HFF-Myc (cell line): ENCODE measurements at places on chromosomes 1 and 21.

- DNase-seq, result no peak
Measured at GRCh38 chr1:223364685-223365382, 858 bp upstream of the SUSD4 start.

DNA sequence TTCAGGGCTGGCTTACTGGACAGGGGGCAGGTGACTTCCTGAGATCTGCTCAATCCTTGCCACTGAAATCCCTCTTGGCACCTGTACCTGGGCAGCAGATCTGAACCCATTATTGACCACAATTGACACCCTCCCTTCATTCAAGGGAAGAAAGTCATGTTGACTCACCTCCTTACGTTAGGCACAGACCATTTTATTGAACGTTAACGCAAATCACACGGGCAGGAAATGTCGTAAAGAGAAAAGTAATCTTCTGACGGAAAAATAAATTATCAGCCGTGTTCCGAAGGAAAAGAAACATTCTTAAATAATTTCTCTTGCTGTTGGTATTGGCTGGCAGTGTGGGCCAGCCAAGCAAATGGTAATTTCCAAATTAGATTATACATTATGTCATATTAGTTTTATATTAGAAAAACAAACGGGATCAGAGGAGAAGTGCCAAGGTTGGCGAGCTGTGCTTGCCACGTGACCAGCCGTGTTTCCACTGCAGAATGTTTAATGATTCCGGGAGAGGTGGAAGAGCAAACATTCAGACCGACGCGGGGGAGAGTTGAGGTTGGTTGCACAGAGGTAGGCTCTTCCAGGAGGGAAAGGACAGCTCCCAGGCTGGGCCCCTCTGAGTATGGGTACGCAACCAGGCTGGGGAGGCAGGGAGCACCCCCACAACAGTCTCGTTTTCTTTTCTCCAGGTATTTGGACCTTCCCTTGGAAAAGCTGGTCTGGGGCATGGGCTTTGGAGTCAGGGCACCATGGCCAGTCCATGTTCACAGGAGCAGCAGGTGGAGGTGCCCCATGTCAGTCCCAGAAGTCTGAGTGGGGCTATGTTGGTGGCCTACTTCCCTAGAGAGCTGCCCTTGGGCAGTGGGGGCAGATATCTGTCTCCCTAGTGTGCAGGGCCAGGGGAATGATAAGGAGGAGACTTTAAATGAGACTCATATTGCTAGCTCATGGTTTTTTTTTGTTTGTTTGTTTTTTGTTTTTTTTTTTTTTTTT is 121.1 kb downstream of the FOXD2 start:
- no peak for DNase-seq

GRCh38 chr1:205594846-205595245 is 37.0 kb downstream of the ELK4 start:
- DNase-seq, result no peak

- no peak for DNase-seq
Measured at GRCh38 chr1:176733661-176734060, 270.7 kb downstream of the PAPPA2 start.

- DNase-seq, result no peak
Measured at GRCh38 chr1:193697776-193698175, 511.4 kb upstream of the B3GALT2 start.

- no peak for DNase-seq
Measured at GRCh38 chr1:236113324-236114032, 28.9 kb upstream of the GPR137B start.

DNA sequence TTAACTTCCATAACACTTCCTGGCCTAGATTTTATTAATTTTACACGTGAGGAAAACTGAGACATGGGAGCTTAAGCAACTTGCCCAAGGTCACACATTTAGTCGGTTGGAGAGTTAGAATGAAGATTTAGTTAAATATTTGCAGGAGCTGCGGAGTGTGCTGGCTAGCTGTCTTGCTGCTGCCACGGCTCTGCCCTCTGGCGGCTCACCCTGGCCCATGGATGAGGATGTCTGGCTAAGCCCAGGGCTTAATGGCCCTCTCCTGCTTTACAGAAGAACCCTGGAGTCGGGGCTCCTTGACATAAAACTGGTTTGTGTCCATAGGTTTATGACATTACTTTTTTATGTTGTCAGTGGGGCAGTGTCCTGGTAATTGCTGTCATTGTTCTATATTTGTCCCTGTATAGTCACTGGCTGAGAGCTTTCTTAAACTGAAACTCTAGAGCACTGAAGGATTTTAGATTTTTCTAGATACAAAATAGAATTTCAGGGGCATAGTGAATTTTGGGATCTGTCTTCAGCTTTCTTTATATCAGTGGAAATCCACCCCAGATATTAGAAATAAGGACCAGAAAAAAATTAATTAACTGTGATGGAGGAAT is 88.9 kb upstream of the WLS start:
- no peak for DNase-seq

DNA sequence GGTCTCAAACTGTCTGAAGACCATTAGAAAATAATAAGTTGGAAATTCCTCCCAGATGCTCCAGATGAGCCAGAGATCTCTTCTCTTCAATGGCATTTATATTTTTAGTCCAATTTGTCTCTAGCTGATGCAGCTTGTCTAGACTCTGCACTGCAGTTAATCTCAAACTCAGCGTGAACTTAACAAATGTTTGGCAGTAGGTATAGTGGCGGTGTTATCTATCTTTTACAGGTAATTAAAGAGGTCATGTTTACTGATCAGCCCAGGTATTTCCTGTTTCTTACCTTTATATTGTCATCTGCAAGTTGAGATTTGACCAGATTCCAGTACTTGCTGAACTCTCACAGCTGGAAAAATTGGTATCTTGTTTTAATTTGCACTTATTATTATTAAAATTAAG is 1024.5 kb upstream of the ADGRL2 start:
- no peak for DNase-seq

GRCh38 chr1:90838720-90839119 is 121.6 kb upstream of the BARHL2 start:
- no peak for DNase-seq

DNA sequence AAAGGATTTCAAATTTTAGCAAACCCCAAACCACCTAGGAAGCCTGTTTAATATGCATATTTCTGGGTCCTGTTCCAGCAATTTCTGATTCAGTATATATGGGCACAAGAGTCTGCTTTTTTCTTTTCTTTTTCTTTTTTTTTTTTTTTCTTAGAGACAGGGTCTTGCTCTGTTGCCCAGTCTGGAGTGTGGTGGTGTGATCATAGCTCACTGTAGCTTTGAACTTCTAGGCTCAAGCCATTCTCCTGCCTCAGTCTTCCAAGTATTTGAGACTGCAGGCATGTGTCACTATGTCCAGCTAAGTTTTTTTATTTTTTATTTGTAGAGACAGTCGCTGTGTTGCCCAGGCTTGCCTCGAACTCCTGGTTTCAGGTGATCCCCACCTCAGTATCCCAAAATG is 34.8 kb downstream of the CCDC18 start:
- DNase-seq, result no peak

DNA sequence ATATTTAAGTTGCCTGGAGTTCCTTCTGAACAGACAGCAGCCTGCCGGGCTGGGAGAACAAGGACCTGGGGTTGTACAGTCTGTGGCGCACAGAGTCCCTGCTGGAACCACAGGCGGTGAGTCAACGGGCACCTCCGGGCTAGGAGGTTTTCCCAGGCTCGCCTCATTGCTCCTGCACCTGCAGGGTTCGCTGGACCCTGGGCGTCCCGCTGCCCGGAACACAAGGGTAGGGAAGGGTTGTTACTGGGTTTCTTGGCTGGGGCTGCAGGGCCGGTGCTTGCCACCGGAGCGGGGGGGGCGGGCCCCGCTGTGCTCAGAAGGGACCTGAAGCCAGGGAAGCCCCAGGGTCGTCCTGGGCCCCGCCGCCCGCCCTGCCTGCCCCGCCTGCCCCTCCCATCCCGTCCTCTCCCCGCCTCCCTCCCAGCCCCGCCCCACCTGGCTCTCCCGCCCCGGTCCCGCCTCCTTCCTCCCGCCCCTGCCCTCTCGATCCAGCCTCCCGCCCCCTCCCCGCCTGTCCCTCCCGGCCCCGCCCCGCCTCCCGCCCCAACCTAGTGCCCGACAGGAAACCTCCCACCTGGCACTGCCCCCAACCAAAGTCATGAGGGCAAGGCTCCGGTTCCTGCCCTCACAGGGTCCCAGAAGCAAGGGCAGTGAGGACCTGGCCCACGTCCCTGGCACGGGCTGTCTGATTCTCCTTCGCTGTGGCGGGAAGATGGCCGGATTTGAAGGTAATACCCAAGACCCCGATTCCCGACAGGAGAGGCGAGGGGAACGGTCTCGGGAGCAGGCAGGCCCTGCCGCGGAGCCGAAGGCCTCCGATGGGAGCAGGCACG is 6.8 kb downstream of the JMJD4 start:
- DNase-seq, result peak; percentile 24

DNA sequence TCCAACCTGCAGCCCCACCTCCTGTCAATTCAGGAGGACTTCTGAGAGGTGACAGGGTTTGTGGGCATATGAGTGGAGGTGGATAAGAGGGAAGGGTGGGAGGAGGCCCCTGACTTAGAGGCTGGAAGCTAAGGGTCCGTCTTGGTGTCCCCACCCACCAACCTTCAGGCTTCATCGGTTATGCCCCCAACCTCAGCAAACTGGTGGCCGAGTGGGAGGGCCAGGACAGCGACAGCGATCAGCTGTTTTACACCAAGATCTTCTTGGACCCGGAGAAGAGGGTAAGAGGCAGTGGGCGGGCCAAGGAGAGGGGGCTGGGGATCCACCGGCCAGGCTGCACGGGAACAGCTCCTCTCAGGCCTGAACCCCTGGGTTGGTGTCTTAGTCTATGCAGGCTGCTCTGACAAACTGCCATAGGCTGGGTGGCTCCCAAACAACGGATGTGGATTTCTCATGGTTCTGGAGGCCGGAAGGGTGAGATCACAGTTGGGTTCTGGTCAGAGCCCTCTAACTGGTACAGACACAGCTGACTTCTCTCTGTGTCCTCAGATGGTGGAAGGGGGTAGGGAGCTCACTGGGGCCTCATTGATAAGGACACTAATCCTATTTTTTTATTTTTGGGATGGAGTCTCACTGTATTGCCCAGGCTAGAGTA is 18.1 kb downstream of the PLOD1 start:
- no peak for DNase-seq

DNA sequence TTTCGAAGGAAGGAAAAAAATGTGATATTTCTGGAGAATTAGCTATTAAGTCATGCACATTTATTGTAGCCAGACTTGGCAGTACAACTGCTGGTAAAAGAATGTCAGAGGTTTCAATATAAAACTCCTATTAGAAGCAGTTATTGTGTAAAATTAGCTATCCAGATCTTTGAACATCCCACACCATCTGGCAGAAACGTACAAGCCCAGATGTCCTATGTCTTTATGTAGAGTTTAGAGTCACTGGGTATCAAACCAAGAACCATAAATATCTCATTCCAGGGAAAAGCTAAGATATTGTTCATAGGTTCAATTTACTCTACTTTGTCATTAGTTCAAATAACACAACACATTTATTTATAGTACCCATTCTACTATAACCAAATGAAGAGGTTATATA is 31.4 kb downstream of the OLFM3 start:
- no peak for DNase-seq

- no peak for DNase-seq
Measured at GRCh38 chr1:80836505-80836904, 964.2 kb upstream of the ADGRL2 start.

DNA sequence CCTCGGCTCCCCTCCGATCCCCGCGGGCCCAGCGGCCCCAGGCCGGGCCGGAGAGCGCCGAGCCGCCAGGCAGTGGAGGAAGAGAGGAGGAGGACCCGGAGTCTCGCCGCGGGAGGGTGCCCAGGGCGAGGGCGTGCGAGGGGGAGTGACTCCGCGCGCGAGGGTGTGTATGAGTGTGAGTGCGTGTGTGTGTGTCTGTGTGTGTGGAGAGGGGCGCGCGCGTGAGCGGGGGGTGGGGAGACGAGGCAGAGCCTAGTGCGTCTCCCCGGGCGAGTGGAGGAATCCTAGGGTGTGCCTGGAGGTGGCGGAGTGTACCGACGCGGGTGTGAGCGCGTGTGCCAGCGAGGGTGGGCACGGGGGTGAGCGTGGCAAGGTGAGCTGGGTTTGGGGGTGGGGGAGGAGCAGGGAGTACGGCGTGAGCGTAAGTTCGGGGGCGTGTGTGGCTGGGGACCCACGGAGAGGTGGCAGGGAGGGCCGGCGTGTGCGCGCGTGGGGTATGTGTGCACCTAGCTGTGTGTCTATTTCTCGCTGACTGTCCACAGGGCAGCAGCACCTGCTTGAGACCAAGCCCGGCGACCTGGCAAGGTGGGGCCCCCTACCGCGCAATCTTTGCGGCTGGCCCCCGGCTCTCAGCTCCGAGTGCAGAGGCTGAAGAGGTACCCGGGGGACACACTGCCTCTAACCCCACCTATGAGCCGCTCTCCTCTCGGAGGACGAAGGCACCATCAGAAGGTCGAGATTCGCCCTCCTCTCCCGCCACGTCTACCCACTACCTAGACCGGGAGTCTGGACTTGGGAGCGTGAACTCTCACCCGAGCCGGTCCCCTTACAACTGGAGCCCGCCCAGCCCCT is 784 bp upstream of the KCND3 start:
- no peak for DNase-seq

DNA sequence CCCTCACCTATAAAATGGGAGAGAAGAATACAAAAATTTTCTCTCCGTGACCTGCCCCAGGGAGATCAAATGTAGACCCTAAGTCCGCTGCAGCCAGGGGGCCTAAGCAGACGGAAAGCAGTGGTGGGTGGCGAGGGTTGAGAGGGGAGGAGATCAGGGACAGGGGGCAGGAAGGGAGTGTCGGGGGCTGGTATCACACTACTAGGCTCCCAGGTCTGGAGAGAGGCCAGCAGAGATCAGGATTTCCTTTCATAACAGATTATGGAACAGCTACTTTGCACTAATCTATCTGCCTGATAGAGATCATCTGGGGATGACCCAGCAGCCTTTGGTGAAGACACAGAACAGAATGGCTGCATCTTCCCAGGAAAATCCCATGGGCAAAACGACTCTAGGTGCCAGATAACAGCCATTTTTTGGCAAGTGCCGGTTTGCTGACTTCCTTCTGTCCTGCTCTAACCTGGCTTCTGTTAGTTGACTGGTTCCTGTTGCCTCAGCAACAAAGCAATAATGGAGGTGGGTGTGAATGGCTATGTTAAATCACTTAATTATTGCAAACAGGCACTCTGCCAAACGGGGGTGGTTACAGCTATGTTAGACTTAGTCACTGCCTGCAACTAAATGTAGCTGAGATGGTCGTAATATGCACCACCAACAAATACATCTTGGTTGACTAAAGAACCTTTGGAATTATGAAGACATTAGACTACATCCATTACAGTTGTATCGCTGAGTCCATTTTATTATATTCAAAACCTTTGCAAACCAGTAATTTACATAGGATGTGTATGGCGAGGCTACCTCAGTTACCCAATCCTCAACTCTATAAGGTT is 30.0 kb upstream of the EPS8L3 start:
- peak; percentile 52 for DNase-seq

DNA sequence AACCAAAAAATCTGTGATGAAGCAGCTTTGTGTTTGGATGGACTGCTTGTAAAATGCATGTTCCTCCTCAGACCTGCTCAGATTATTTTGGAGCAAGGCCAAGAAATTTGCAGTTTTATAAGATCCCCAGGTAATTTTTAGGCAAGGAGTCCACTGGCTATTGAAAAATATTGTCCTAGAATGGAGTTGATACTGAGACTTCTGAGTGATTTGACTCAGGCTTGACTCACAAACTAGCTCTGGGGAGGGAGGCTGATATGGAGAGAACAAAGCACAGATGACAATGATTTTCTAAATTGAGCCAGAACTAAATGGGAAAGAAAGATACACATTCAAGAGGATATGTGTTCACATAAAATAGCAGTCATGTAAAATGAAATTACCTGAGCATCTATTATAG is 36.7 kb downstream of the AGL start:
- no peak for DNase-seq

- DNase-seq, result no peak
Measured at GRCh38 chr1:190456129-190456528, 21.5 kb downstream of the BRINP3 start.

- DNase-seq, result no peak
Measured at GRCh38 chr1:3011127-3011526, 10.1 kb upstream of the ACTRT2 start.

- no peak for DNase-seq
Measured at GRCh38 chr1:227747948-227748495, 12.8 kb downstream of the SNAP47 start.
